ENCODE measurements at places on chromosomes 4 and X.

DNA sequence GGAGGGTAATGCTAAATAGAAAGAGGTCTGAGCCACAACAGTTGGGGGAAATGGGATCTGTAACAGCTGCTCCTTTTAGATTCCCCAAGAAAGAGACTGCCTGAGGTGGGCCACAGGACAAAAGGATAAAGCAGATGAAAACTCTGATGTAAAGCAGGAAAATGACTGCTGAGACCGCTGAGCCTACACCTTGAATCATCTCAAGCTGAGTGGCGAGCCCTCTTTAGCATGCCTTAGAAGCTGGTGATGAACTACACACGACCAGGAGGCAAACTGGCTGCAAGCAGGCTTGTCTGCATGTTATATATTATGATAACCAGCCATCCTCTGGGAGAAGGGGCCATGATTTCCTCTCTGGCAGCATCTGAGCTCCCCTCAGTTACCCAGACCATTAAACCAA lies 88.4 kb downstream of the TTC29 start:
- no peak for DNase-seq

DNA sequence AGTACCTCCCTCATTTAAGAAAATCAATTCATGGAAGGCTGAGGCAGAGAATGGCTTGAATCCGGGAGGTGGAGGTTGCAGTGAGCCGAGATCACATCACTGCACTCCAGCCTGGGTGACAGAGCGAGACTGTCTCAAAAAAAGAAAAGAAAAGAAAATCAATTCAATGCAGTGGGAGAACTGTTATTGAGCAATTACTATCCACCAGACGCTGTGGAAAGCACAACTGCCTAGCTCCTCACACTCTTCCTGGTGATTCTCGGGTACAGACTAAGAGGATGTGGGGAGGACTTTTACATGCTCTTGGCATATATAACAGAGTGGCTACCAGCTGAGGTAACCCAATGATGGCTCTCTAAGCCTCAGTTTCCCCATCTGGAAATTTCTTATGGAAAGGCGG lies 2.7 kb upstream of the TMSB4X start:
- DNase-seq = no peak

- no peak for DNase-seq
Measured at GRCh38 chr4:153529646-153530045, 63.5 kb downstream of the TMEM131L start.

GRCh38 chr4:47662975-47663374 lies 174.9 kb downstream of the CORIN start:
- DNase-seq = peak; percentile 31

DNA sequence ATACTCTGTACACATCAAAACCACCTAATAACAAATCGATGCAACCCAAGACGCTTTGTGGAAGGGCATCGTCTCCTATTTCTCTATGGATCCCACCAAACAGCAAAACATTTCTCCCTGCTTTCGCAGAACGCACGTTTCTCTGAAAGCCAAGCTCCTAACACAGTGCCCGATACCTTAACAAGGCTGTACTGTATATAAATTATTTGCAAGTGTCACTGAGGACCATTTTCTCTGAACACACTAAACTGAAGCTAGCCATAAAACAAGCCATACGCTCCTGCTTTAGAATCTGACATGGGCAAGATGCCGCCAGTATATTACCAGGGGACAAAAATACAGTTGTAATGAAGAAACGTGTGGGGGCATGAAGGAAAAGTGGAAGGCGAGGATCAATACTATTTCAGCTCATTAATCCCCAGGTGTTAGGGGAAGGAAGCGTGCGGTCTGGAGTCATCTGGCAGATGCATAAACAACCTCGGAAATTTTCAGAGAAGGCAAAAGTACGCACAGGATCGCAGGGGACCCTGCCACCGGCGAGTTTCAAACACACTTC lies 703 bp downstream of the KCNIP4 start:
- no peak for DNase-seq

DNA sequence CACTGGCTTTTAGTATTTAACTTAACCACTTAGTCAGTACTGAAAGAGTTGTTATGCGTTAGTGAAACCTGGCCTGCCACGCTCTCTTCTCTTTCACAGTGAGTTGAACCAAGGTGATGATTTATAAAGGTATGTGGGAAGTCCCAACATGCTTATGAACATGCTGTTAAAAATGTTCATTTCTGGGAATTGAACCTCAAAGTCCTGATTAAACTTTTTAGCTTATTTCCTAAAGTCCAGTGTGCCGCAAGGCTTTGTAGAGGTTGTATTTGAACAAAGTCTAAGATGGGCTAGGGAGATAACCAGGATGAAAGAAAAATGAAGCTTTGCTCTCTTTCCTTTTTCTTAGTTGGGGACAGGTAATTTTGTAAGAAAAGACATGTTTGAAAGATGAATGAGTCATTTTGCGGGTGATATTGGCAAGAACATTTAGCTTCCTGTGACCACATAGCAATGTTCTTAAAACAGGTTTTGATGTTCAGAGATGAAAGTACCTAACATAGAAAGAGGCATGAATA lies 270.3 kb downstream of the DTHD1 start:
- DNase-seq = no peak

DNA sequence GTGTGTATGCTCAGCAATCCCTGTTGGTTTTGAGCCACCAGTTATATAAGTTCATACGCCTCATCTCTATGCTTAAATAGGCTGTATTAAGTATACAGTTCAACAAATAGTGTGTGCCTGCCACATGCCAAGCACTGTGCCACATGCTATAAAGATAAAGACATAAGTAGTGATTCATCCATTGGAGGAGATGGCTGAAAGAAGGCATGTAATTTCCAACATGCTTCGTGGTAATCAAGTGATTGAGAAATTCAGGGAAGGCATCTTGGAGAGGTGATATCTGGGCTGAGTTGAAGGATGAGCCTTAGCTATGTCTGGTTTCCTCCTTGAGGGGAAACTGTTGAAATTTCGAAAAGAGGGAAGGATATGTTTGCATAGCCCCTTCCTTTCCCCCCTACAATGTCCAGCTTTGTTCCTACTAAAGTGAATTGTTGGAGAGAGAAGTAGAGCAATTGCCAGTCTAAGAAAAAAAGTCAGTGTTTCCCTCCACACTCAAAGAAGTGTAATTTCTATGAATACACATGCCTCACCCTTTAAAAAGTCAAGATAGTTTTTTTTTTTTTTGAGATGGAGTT lies 96.5 kb downstream of the ARHGAP10 start:
- peak; percentile 11 for DNase-seq

DNA sequence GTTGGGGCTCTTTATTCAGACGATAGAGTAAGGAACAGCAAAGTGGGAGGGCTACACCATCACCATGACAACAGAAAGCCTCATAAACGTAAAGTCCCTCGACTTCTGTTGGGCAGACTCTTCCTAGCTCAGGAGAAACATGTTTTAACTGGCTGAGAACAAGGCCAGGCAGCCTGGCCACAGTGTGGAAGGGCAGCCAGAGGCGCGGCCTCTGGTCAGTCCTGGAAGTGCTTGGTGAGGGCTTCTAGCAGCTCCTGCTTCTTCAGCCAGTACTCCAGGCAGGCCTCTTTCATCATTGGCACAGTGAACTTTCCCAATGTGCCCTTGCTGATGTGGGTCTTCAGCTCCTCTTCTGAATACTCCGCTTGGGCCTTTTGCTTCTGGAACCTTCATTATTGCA lies 690.9 kb downstream of the PCDH19 start:
- DNase-seq = no peak

GRCh38 chr4:171896426-171896825 lies 83.2 kb downstream of the GALNTL6 start:
- DNase-seq = no peak

DNA sequence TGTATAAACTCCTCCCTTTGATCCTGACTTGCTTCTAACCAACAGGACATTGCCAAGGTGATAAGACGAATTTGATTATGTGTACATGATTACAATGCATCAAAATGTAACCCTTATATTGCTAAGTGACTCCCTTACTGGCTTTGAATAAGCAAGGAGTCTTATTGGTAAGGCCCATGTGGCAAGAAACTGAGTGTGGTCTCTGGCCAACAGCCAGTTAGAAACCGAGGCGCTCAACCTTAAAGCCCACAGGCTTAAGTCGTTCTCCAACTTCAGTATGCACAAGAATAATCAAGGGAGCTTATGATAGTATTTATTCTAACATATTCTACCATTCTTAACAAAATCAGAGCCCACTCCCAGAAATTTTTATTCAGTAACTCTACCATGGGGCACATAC lies 374.2 kb upstream of the F9 start:
- DNase-seq = peak; percentile 36

- DNase-seq = no peak
Measured at GRCh38 chr4:39621582-39621981, 17.1 kb downstream of the SMIM14 start.

DNA sequence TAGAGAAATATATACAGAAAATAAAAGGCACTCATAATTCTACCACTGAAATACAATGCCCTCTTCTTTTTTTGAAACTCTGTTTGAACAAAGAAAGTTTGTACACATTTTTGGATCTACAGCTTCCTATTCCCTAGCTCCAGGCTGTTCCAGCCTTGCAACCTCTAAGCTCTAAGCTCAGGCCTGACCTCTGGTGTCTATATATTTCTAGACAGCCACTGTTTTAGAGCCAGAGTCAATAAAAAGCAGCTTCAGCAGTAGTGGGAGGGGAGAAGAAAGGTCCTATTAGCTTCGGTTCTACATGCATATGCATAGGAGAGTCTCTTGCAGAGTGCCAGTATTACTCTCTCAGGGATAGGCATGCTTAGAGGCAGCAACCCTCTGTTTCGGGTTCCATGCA lies 39.7 kb downstream of the CLDN2 start:
- peak; percentile 11 for DNase-seq

DNA sequence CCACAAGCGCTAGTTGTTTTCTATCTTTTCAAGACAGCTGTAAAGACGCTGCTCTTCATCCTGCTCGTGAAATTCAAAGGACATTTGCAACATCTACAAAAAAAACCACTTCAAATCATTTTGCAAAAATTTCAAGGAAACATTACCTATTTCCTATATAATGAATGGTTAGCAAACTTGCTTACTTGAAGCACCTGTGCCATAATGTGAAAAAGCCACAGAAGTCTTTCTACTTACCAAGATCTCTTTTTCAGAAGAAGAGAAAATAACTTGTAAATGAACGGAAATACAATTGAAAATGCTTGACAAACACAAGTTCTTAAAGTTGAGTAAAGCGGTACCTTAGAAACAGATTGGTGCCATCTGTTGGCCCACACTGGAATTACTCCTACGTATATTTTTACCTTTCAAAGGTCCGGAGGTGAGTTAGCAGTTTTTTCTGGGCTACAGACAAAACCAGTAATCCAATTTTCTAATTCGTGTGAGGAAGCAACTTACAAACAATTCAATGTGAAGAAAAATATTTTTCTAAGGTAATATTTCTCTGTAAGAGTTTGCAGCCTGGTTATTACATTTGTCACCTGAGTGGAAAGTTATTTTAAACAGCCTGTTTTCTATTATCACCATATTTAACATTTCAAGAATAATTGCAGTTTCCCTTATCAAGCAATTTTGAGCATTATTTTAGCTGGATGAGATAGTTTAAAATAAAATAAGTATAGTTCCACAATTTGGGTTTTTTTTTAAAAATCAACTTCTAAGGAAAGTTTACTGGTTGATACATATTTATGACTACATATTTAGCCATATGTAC lies at the start of gene TLR6:
Gene TLR6 (minus strand): TSS at position 294 of the 814 bp plus-strand sequence. CDS start 27,344 bp downstream, outside the sequence.
- DNase-seq = peak; percentile 91

DNA sequence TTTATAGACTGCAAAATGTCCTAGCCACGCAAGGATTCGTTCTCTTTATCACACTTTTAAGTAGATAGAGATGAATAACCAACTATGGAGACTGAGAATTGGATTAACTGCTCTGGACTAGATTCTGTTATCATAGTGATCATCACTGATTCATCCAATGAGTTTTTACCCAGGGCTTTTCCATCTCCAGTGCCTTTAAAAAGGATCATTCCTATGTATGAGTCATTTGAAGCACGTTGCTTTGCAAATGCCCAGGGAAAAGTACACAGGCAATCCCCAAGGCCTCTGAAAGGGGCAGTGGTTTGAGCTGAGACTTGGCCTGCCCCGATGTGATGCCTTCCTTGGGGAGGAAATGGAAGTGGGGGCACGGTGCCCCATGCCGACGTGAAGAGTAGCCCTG lies 122.7 kb upstream of the PSAPL1 start:
- no peak for DNase-seq

DNA sequence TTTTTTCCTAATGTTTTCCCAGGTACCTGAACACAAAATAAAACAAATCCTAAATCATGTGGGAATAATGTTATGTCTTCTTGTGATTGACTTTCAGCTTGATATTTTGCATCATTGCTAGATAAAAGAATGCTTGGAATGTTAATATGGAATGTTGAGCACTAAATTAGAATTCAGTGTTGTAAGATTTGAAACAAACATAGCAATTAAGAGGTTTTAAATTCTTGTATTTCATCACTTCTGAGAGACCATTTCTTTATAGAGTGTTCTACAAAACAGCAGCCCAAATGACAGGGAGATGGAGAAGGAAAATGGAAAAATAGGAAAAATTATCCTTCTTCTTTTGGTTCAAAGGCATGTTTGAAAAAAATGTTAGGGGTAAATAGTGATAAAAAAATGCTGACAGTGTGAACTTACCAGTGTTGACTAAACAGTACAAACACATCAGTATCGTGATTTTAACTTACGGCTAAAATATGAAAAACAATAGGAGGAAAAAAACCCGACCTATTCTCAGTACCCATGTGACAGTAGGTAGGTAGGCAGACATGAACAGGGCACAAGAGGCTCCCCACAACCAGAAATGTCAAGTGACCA lies 102.6 kb upstream of the PDE5A start:
- no peak for DNase-seq

GRCh38 chr4:139665690-139666529 lies at the start of gene MGST2:
MGST2 (plus strand) TSS chr4:139665819; CDS start chr4:139666020, 201 bp downstream.
- DNase-seq = peak; percentile 89

DNA sequence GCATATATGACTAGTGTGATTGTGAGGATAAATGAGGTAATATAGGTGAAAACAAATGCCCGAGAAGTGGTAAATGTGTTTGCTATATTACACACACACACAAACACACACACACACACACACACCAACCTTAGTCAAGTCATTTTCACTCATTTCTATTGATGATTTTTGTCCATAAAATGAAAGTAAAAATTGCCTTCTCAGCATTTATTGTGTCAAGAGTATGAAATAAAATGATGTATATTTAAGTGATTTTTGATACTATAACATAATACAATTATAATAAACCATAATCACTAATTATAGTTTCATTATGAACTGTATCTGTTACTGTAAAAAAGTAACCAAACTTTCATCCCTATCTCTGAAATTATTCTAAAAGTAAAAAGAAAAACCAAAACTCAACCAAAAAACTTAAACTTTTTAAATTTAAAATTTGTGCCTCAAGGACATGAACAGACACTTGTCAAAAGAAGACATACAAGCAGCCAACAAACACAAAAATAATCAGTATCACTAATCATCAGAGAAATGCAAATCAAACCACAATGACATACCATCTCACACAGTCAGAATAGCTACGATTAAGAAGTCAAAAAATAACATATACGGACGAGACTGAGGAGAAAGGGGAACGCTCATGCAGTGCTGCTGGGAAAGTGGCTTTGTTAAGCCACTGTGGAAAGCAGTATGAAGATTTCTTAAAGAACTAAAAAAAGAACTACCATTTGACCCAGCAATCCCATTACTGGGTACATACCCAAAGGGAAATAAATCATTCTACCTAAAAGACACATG lies 601.0 kb downstream of the TMA16 start:
- no peak for DNase-seq

GRCh38 chrX:43973249-43974099 lies at the start of gene NDP:
NDP (minus strand) TSS chrX:43973390; CDS start chrX:43958645, 14,745 bp downstream.
- no peak for DNase-seq

Measured in KBM-7 (cell line).